ENCODE measurements at places on chromosomes 2 and 18.

DNA sequence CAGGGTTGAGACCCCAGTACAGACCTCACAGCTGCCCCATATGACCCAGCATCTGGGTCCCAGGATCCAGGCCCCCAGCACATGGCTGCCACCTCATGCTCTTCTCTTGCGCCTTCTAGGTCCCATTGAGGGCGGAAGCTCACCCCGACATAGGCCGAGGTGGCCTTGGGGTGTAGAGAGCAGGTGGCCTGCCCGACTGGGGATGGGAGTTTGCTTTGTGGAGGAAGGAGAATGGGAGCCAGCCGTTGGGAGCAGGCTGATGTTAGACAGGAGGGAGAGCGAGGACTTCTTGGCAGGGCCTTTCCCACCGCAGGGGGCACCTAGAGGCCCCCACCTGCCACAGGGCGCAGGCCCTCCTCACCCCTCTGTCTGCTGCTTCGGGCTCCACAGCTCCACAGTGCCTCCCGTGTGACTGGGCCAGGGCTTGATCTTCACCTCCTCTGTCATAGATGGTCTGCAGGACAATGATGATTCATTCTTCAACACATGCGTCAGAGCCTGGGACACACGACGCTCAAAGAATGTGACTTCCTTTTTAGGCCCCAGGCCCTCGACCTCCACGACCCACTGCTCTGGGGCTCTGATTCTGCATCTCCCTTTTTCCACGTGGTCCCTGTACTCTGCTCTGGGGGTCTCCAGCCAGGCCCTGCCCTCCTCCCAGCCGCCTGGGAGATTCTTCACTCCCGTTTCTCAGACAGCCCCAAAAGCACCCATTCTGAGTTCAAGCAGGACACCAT, 86.6 kb upstream of the ODC1 start:
- no peak for DNase-seq

DNA sequence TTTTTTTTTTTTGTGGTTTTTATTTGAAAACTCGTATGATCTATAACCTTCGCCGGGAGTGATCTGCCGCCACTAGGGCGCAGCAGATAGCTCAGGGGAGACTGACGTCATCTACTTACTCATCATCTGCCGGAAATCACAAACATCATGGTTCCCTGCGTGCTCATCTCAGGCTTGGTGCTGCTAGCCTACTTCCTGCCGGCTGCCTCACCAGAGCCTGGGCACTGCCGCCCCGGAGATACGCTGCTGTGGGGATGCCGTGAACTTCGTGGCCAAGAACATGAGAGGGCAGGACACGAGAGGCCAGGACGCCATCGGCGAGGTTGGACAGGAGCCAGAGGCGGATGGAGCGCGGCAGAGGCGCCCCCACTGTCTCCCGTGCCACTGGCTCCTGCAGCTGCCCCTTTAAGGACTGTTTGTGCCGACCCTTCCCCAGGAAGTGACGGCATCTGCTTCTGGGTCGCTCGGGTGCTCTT, 68.8 kb downstream of the DOK6 start:
- peak; percentile 86 for DNase-seq

- peak; percentile 82 for DNase-seq
Measured at GRCh38 chr2:117948615-117949014, 65.3 kb downstream of the CCDC93 start.

DNA sequence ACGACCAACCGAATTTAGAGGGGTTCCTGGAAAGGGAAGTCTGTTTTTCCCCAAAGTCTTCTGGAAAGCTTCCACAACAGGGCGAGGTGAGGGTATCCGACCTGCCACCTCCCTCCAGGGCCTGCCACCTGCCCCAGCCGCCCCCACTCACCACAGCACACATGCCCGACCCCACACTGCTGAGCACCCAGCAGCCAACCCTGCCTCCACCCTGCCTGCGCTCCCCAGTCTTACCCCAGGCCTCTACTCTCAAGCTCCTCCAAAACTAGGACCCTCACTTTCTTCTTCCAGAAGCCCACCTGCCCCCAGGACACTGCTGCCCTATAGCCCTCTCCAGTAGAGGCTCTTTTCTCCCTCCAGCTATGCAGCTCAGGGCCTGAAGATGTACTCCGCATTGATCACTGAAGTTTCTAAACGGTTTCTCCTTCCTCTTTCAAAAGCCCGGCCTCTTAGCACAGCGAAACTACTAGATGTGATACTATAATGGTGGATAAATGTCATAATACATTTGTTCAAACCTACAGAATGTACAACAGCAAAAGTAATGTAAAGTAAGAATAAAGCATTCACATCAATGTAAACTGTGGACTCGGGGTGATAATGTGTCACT, 128.8 kb upstream of the SLC1A4 start:
- no peak for DNase-seq

DNA sequence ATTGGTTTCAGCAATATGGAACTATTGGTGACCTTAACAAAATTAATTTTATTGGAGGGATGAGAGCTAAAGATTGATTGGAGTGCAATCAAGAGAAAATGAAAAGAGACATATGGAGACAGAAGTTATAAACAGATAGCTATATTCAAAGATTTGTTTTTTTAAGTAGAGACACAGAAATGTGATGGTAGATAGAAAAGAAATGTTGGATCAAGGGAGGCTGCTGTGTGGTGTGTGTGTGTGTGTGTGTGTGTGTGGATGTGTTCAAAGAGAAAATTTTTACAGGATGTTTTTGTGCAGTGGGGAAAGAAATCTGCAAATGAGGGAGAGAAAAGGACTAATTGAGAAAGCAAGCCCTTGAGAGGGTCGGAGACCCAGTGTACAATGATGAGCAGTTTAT, 249.5 kb upstream of the SPHKAP start:
- DNase-seq: no peak

- DNase-seq: no peak
Measured at GRCh38 chr2:218344090-218344754, 12.4 kb upstream of the CATIP start.

DNA sequence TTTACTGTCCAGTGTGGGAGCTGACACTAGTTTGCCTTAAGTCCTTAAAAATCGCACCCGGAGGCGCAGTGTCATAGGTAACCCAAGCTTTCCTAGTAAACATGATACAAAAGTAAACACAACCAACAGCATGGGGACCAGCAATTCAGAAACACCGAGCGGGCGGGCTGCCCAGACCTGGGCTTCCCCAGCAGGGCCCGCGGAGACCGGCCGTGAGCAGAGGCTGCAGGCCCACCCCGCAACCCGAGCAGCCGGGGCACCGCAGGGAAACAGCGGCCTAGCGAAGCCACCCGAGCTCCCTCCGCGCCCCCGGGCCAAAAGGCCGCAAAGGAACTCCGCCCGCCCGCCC, 296 bp downstream of the TTC21B start:
- DNase-seq: no peak

DNA sequence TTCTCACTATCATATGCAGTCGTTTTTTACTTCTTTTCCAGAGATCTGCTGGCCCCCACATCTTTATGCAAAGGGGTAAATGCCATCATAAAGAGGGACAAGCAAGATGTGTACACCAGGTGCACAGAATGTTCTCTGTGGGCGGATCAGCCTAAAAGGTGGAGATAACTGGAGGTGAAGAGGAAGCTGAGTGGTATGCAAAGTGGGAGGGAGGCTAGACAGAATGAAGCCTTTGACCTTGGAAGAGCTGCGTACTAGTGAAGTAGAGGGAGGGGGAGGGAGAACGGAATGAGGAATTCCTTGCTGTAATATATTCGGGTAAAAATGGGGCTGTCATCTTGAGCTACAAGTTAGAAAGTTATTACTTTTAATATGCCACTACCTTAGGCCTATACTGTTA, 287.5 kb upstream of the VRK2 start:
- no peak for DNase-seq

- no peak for DNase-seq
Measured at GRCh38 chr2:9556121-9556743, 602 bp upstream of the ADAM17 start.

DNA sequence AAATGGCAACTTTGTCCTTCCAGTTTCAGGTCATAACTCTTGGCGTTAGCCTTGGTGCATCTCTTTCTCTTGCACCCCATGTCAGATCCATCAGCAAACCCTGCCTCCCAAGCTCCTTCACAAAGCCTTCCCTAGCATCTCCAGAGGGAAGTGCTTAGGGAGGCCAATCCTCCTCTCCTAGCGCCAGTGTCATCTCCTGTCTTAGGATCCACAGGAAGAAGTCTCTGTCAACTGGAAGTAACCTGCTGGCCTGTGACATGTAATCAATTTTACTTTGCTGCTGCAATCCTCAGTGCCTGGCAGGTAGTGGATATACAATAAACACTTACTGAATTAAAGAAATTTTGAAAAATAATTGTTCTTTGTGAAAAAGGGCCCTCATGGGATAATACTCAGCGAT, 7.9 kb upstream of the DNPEP start:
- DNase-seq: no peak

- DNase-seq: peak; percentile 30
Measured at GRCh38 chr2:99864561-99865553, 277.5 kb downstream of the AFF3 start.

DNA sequence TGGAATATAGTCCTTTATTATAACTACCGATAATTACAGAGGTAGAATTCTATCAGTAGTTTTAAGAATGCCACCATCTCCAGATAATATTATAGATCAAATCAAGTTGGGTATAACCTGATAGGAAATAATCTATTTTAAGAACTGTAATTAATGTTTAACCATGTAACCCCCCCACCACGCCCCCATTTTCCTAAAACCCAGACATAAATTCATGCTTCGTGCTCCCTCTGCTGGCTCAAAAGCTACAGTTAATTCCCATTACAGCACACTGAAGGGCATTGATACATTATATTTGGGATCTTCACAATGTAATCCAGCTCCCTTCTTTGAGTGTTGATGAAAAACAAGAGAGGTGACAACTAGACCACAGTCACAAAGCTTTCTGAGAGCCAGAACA, 228.0 kb upstream of the SMAD7 start:
- peak; percentile 65 for DNase-seq

DNA sequence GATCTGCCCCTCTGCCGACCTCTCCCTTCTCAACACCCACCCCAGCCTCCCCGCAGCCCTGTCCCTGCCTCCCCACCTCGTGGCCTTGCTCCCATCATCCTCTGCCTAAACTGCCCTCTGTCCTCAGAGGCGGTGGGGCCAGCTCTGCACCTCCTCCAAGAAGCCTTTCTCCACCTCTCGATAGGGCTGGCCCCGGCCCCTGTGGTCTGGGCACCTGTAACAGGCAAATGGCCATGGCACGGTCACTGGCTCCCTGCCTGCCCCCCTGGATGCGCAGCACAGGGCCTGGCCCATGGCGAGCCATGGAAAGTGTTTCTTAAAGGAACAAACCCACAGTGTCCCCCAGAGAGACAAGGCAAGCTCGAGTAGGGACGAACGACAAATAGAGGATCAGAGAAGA, 42.0 kb downstream of the MYO7B start:
- DNase-seq: no peak

DNA sequence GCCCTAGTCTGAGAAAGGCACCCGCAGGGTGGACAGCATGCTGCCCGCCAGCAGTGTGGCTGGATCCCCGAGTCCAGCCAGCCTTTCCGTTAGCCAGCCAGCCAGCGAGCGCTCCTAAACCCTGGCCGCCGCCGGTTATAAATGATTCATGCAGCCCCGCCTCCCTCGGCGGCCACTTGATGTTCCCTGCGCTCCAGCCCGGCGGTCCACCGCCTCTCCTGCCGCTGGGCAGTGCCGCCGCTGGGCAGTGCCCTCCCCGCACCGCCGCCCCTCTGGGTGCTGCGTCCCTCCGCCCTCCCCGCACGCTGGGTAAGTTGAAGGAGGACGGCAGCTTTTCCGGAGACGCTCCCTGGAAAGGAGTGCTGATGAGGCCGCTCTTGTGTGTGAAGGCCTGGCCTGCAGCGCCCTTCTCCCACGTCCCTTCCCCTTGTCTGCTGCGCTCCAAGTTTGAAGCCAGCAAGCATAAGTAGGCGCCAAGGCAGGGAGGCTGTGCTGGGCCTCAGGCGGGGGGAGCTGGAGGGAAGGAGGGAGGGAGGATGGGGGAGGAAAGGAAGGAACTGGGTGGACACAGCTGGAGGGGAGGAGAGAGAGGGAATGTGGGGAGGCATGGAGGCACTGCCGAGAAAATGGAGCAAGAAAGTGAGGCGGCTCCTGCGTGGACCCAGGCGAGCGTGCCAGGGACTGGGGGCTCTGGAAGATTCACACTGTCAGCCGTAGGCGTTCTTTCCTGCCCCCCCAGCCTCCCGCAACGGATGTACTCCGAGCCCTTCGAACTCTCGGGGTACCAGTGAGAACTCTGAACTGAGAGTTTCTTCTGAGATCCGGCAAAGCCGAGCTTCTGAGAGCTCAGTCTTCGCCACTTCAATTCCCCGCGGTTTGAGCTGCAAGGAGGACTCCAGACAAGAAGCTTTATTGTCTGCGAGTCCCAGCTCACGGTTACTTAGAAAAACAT, 131.9 kb downstream of the GLI2 start:
- DNase-seq: peak; percentile 53

GRCh38 chr2:179686718-179687342, 174.6 kb downstream of the ZNF385B start:
- DNase-seq: no peak

DNA sequence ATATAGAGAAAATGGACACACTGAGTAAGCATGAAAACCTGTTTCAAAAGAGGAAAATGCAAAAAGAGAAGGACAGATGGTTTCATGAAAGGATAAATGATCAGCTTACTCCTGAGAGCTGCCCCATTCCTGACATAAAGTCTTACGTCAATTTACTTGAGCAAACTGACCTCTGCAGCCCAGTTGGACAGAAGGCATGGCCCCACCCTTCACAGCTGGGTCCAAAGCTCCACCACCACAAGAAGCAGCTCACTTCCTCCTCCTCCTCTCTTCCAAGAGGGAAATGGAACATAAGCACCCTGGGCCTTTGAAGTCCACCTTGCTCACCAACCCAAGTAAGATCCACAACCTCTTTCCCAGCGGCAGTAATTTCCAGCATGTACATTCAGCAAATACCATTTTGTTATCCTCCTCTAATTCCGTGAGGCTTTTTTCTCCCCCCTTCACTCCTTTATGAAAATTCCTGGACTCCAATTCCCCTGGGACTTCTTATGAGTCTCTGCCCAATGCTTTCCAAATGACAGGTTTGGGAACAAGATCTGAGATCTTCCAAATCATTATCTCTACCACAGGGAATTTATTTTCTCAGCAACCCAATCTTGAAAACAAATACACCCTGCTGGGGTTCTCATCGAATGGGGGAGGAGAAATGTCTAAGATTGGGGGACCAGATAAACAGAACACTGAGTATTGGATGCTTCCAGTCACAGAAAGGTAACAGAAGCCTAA, 10.1 kb downstream of the COL4A4 start:
- DNase-seq: peak; percentile 79

DNA sequence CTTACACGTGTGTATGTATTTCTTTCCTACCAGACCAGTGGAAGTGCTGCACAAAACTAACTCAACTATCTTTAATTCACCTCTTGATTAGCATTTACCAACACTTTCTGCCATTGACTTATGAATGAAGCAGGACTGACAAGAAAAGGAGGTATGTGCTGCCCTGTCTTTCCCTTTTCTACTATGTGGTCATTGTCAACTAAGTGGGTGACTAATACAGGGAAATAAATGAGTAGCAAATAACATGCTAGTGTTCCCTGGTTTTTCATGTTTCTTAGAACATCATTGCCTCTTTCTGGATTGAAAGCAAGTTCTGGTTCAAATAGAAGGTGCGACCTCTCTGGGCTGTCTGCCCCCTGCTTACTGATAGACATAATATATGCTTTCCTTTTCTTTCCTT, 58.0 kb downstream of the LINC00305 start:
- DNase-seq: no peak

All from NCI-H69 (cell line).